ENCODE measurements at places on chromosomes 2 and 18. TPM values are rescaled to one million over a fixed set of nuclear protein-coding genes. Genes with fewer than 3 reads are reported as not detected.

DNA sequence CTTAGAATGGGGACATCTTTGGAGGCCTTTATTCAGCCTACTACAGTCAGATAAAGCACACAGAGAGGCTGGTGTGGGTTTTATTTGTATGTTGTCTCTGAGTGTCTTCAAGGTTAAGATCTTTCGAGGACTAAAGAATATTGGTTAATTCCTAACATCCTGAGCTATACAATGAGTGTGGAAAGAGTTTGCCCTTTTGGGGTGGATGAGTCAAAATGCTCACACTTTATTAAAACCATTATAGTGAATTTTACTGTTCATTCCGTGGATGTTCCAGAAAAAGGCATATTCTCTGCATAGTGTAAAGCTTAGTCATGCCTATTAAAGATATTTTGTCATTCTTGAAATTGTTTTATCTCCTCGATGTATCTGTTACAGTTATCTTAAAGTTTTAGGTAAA is 29.1 kb upstream of the SLC38A11 start:
- no peak for DNase-seq

- no peak for DNase-seq
These were observed 76.4 kb downstream of the SPATS2L start for GRCh38 chr2:200382874-200383273.

DNA sequence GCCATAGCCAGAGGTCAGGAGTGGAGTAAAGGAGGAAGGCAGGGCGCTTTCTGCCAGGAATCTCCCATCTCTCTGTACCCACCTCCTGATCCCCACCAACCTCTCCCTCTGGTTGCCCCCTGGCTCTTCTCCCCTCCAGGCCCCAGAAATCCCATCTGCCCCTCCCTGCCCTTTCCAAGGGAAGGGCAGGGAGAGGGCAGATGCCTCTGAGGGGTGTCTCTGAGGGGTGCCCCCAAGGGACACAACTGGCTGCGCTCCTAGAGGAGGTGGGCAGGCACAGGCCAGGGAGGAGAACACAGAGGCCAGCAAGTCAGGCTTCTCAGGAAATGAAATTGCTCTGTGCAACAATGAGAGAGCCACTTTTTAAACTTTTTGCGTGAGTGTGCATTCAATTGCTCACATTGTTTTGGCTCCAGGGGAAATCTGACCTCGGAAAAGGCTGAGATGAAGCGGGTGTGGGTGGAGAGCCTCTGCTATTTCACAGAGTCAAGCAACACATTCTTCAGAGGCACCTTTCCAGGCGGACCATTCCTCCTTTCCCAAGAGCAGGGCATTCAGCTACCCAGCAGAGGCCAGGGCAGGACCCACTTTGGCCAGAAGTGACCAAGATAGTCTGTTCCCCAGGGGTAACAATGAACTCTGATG is 125.5 kb downstream of the SMAD7 start:
- DNase-seq = peak; percentile 34

DNA sequence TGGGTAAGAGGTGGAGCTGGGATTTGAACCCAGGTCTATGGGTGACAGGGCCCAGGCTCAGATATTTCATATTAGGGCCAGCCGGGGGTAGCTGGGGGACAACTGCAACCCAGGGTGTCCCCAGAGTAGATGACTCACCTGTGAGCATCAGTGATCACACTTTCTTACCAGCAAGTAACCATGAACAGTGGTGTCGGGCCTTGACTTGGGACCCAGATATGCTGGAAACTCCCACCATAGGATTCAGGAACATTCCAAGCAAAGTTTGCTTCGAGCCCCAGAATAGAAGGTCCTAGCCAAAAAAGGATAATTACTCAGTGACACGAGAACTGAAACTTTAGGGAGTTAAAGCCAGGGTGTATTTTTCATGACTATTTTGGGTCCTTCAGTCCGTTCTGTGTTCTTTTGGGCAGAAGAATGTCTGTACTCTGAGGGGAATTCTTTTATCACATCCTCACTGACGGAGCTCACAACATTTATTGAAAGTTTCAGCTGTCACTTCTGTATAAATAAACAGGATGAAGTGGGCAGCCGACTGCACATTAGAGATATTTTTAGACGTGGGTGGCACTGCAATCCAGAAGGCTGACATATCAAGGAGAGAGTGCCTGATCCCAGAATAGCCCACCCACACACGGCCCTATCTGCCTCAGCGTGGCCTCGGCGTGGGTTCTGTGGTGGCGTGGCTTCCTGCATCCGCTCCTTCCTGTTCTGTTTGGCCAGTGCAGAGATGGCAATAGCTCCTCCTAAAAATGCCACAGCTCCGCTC is 45.6 kb downstream of the RAMP1 start:
- DNase-seq = peak; percentile 28

MYO3B gene
- total RNA-seq = 0.98 TPM

- DNase-seq = no peak
These were observed 79.6 kb downstream of the LRATD1 start for GRCh38 chr2:14712111-14712510.

CEP76 gene
- total RNA-seq = 9.5 TPM

TAF4B gene
- 16.8 TPM for total RNA-seq

DCDC2C gene
- 0.48 TPM for total RNA-seq

GRCh38 chr2:158922601-158923000 is 45.8 kb upstream of the TANC1 start:
- no peak for DNase-seq

DNA sequence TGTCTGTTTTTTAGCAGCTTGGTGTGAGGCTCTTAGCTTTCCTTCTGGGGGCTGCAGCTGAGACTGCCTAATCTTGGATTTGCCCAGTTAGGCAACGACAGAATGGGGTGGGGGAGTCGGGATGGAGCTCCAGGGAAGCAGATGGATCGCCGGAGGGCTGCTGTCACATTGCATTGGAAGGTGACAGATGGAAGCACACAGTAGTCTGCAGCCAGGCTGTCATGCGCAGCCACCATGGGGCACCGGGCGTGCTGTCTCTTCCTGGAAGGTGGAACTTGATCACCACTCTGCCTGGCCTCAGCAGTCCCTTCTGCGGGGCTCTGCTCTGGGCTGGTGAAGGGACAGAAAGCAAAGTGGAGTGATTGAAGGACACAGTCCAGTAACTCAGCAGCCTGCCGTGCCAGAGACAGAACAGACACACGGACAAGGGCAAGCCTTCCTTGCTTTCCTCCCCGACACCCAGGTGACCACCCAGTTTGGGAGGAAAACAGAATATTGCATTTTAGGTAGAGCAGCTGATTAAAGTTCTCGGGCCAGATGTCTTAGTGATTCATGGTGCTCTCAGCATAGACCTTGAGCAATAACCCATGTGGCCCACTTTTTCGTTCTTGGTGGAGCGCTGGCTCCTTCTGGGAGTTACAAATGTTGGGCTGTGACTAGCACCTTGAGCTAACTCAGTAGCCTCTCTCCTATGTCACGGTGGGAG is 40.9 kb downstream of the RNF144A start:
- DNase-seq = no peak

ACMSD gene
- total RNA-seq = not detected

GRCh38 chr2:131801210-131801744 is 273.6 kb downstream of the CCDC74A start:
- DNase-seq = no peak

GRCh38 chr18:8559612-8560186 is 49.5 kb upstream of the RAB12 start:
- DNase-seq = no peak

All from breast epithelium (tissue), 4 donors.